ENCODE measurements at places on chromosomes 3 and 15.

GRCh38 chr15:77312523-77312922, 107.4 kb downstream of the PEAK1 start:
- DNase-seq = peak; percentile 2

- DNase-seq = no peak
These were observed 495 bp downstream of the CDC25A start for GRCh38 chr3:48187579-48188265.

DNA sequence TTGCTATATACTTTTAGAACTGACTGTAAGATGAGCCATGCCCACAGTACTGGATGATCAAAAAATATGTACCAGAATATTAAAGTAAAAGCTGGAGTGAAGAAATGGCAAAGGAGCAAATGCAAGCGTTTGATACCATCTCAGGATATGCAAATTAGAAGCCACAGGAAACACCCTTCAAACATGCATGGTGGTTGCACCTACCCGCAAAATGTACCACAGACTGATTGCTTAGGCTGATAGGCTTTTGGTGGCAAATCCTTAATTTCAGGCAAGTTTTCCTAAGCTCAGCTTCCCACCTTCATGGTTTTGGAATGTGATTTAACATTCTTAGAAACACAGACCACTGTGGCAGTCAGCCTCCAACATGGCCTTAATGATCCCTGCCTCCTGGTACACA, 149.0 kb downstream of the PDZRN3 start:
- no peak for DNase-seq

GRCh38 chr3:197038679-197039462, 9.3 kb upstream of the MELTF start:
- DNase-seq = no peak

GRCh38 chr15:43412096-43412495, 41.2 kb downstream of the TUBGCP4 start:
- DNase-seq = no peak

GRCh38 chr3:50655009-50655830, 19.5 kb upstream of the DOCK3 start:
- DNase-seq = no peak

GRCh38 chr15:85690561-85691231, 104.0 kb downstream of the KLHL25 start:
- DNase-seq = no peak

DNA sequence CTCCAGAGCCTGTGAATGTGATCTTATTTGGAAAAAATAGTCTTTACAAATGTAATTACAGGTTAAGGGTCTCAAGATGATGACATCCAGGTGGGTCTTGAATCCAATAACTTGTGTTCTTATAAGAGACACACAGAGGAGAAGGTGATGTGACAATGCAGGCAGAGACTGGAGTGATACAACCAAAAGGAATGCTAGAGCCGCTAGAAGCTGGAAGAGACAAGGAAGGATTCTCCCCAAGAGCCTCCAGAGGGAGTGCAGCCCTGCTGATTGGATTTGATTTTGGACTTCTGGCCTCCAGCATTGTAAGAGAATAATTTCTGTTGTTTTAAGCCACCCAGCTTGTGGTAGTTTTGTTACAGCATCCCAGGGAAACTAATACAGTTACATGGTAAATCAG, 9.7 kb downstream of the MYH15 start:
- DNase-seq = no peak

DNA sequence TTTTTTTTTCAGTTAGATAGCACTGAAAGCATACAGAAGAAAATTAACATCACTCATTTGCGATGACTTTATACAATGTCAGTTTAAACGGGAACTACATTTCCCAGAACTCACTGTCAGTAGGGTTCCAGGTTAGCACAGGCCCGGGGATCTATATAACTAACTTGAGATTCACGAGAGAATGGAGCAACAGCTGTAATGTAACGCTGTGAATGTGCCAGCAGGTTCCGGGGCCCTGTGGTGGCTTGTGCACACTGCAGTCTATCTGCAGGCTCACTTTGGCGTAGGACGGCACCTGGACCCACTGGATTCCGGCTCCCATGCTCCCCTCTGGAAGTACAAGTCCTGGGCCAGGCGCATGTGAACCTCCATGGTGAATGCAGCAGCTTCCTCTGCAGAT, 19.4 kb downstream of the CCR1 start:
- DNase-seq = no peak

DNA sequence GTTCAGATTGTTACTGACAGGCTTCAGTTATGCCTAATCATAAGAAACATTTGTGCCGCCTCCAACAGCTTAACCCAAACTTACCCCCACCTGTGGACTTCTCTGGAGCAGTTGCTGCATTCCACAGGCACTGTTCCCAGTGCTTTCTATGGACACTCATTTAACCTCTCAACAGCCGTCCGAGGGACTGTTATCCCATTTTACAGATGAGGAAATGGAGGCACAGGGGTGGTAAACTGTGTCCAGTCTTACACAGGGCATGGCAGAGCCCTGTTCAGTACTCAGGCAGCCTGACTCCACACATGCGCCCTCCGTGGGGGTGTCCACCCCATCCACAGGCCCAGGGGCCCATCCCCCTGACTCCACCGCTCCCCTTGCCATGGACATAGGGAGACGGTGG, 14.3 kb upstream of the TGM5 start:
- no peak for DNase-seq

All from tongue (tissue), 3 donors.